ENCODE measurements at places on chromosomes 6 and 20. TPM values are rescaled to one million over a fixed set of nuclear protein-coding genes. Genes with fewer than 3 reads are reported as not detected.

The TPD52L1 gene
- 83.5 TPM for polyA plus RNA-seq

DNA sequence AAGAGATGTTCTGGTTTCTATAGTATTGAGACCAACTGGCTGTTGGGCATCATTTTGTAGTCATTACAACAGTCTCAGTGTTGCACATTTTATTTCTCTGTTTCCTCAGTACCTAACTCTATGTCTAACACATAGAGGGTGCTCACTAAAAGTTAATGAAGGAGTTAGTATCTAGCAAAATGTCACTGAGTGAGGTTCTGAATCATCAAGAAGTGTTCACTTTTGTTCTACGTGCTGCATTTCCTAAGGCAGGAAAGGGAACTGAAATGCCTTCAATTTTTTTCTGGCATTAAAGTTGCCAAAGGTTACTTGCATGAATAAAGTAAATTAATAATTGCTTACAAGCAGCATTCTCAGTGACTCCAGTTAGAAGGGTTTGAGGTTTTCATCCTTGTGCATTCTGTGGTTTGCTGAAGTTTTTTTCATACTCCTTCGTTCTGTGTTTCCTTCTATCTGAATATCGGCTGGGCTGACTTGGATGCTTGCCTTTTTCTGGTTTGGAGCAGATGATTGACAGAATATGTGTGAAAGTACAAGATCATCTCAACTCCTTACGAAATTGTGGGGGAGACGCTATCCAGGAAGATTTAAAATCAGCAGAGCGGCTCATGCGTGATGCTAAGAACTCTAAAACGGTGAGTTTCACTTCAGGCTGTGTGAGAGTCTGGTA is 114.5 kb upstream of the SCGN start:
- no peak for DNase-seq

The GRM1 gene
- 0.27 TPM for polyA plus RNA-seq

DNA sequence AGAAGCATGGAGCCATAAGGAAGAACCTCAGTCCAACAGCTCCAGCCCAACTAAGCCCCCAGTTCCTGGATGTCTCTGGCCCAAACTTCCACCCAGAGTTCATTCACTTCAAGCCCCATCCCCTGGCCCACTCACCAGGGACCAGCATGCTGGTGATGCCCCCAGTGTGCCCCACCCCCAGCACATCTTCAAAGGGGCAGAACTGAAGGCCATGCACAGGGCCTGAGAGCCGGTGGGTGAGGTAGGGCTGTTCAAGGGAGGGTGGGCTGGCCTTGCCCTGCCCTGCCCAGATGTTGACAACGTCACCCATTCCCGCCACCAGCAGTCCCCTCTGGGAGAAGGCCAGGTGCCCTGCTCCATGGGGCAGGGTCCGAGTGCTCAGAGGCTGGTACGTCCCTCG is 3.6 kb downstream of the B3GALT4 start:
- DNase-seq: no peak

- no peak for DNase-seq
Observed at GRCh38 chr20:58718729-58719128, 26.1 kb downstream of the NPEPL1 start.

DNA sequence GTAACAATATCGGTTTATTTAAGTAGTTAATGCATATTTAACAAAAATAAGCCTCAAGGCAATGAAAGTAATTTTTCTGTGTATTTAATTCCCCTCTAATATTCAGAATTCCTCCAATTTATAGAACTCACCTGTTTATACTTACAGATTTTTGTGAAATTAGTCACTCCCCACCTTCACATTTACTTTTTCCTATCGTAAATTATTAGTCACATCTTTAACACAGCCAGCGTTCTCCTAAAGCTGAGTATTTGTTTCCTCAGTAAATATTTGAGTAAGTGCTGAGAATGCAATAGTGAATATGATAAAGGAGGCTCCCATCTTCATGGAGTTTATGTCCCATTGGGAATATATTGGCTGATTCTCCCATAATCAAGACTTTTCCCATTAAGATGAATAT is 88.0 kb downstream of the SYCP2 start:
- no peak for DNase-seq

The NMBR gene
- polyA plus RNA-seq: 0.44 TPM

- no peak for DNase-seq
Observed at GRCh38 chr6:81751388-81752083, 945 bp downstream of the TENT5A start.

DNA sequence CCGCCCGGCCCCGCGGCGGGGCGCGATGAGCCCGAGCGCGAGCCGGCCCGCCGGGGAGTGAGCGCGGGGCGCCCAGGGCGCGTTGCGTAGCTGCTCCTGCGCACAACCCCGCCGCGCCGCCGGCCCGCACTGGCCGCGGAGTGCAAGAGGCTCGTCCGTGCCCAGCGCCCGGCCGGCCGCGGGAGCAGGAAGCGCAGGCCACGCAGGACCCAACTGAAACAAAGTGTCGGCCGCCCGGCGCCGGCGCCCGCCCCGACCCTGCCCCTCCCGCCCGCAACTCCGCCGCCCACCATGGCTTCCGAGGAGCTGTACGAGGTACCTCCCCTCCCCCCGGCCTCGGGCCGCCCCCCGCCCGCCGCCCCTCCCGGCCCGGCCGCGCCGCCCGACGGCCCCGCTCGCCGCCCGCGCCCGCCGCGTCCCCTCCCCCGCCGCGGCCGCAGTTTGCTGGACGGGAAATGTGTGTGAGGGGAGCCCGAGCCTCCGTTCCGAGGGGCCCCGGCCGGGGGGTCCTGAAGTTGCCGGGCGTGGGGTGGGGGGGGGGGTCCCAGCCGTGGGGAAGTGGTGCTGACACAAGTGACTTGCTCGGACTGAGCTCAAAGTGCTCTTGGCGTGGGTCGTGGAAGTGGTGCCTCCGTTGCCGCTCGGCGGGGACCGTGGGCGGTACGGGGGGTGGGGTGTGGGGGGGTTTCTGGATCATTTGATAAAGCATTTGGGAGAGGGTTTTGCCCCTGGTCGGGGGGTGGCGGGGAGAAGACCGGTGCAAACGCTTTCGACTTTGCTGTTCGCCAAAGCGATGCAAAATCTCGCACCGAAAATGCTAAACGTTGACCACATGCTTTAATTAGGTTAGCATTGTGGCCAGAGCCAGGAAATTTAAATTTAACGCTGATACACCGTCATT is 539 bp downstream of the CDYL start:
- no peak for DNase-seq

DNA sequence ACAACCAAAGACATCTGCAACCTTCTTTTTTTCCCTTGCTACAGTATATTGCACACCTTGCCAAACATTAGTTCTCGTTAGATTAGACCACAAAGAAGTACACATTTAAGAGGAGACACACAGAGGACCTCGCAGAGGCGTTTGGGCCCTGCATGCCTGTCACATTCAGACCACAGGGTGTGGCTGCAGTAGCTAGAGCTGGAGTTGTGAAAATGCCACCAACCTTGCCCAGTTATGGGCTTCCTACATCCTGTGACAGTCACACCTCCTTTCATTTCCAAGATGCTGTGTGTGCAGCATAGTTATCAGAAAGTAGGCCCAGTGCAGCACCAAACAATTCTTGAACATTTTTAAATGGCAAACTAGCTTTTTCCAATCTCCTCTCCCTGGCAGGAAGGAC is 2.4 kb downstream of the SYNE1 start:
- no peak for DNase-seq

The TMEM200A gene
- polyA plus RNA-seq: 24.3 TPM

The PAX1 gene
- not detected for polyA plus RNA-seq

DNA sequence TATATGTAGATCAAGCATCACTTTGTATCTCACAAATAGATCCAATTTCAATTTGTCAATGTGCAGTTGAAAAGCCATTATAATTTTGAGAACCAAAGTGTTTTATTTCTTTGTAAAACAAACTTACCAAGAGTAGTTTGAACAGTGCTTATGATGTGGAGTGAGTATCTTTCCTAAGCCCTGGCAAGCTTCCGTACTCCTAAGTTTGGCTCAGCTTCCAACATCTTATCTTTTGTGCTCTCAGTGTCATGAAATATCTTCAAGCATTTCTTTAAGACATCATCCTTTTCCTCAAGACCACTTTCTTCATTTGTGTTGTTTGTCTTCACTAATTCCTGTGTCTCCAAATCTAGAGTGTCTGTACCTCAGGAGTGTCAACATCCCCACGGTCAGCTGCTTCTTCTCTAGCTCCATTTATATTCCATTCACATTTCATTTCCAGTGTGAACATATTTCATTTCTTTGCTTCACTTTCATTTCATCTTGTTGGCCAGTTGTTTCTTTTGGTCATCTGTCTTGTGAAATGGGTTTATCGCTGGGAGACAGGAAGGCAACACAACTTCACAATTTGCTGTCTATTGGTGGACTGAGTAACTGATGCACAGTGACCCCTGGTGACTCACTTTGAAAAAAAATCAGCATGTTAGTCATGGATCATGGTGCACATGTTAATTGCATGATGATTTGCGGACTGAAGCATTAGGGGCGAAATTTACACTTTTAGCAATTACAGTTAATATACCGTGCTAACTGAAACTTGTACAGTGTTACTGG is 36.9 kb downstream of the SLC24A3 start:
- no peak for DNase-seq

The PFDN4 gene
- 58.1 TPM for polyA plus RNA-seq

The MUC21 gene
- polyA plus RNA-seq: not detected

- no peak for DNase-seq
Observed at GRCh38 chr6:43465948-43466347, 10.6 kb upstream of the DLK2 start.

The GJE1 gene
- not detected for polyA plus RNA-seq

- no peak for DNase-seq
Observed at GRCh38 chr6:17640477-17640917, 40.4 kb downstream of the FAM8A1 start.

The FNDC1 gene
- 8.9 TPM for polyA plus RNA-seq

- DNase-seq: no peak
Observed at GRCh38 chr20:22916021-22916842, 118.9 kb upstream of the SSTR4 start.

DNA sequence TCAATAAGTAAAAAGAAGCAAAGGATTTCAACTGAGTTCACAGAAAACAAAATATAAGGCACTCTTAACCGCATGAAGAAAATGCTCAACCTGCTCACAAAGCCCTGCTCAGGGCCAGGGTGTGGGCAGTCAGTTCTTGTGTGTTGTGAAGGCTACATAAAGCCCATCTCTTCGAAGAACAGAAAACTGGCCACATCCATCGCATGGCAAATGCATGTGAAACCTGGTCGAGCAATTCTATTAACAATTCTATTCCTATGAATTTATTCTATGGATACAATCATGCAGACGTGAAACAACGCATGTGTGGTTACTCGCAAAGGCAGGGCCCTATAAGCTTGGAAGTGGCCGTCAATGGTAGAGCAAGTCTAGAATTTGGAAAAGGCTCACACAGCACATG is 110.5 kb downstream of the PSMB1 start:
- DNase-seq: no peak

The EBF4 gene
- polyA plus RNA-seq: 31.5 TPM

- no peak for DNase-seq
Observed at GRCh38 chr6:15642276-15642675, 20.6 kb downstream of the DTNBP1 start.

The BFSP1 gene
- polyA plus RNA-seq: 4.4 TPM

- no peak for DNase-seq
Observed at GRCh38 chr6:106461084-106461483, 100.6 kb downstream of the CRYBG1 start.

GRCh38 chr20:56974499-56975250 is 291.8 kb downstream of the BMP7 start:
- no peak for DNase-seq

- no peak for DNase-seq
Observed at GRCh38 chr6:3523271-3523670, 66.4 kb upstream of the SLC22A23 start.

The IMPG1 gene
- 2.0 TPM for polyA plus RNA-seq

- DNase-seq: no peak
Observed at GRCh38 chr6:106079961-106080762, 6.0 kb upstream of the PRDM1 start.
